Activated naive CD4-positive, alpha-beta T cell treated with Interleukin-2 at 50 U/mL for 16 hours (primary cell): ENCODE measurements at places on chromosomes 5 and 9.

DNA sequence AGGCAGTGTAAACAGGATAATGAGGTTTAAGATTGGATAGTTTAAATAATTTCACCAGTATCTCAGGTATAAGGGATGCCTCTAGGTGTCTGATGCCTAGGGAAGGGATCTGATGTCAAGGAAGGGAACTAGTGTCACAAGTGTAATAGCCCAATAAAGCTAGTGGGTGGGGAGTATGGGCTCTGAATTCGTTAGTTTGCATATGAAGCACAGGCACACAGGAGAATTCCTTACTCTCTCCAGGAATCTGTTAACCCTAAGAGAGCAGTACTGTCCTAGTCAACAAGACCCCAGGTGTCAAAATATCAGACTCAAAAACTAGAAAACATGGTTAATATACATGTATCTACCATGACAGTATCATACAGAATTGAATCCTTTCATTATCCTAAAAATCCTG, 352.5 kb upstream of the CYLC2 start:
- no peak for DNase-seq

DNA sequence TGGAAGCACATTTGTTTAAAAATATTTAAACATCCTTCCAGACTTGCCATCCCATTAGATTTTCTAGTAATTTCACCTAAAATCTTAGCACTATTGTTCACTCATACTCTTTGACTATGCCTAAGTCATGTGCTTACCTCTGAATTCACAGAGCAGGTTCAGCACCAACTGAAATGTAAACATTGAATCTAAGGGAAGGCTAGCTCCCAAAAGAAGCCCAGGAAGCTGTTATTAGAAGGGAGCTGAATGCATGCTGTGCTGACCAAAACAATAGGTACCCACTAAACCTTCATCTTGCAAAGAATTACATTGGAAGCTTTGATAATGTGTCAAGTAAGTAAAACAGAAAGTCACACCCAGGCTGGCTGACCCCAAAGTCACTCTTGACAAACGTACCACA, 571.3 kb downstream of the GABRG2 start:
- DNase-seq: no peak

GRCh38 chr9:34709196-34709978, 549 bp downstream of the CCL21 start:
- no peak for DNase-seq

GRCh38 chr5:115435778-115436712, 108.5 kb downstream of the FEM1C start:
- no peak for DNase-seq
